ENCODE measurements at places on chromosomes 4 and X. TPM values are rescaled to one million over a fixed set of nuclear protein-coding genes. Genes with fewer than 3 reads are reported as not detected.

The ETDB gene
- not detected for total RNA-seq

DNA sequence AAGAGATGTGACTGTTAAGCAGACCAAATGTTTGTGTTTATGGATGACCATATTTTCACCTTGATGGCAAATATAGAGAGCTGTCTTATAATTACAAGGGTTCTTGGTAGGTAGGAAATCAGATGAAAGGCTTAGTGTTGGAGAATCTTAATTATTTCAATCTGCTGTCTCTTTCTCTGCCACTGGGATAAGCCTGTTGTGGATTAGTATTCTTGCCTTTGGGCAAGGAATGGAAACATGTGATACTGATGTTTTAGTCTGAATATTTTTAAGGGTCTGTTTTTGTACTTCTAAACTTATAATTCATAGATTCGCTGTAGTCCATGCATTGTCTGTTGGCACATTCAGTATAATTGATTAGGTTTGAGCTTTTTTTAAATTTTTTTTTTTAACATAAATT lies 23.7 kb upstream of the NUDT6 start:
- no peak for DNase-seq

GRCh38 chrX:13763489-13763888 lies 28.9 kb downstream of the OFD1 start:
- peaks cover 28% of the 10 kb centered on the region for H3K36me3 ChIP-seq
- DNase-seq: no peak
- H3K27ac ChIP-seq: no peak overlapping the region
- no peak overlapping the region for H3K4me3 ChIP-seq
- no peaks in the 10 kb centered on the region for H3K27me3 ChIP-seq

DNA sequence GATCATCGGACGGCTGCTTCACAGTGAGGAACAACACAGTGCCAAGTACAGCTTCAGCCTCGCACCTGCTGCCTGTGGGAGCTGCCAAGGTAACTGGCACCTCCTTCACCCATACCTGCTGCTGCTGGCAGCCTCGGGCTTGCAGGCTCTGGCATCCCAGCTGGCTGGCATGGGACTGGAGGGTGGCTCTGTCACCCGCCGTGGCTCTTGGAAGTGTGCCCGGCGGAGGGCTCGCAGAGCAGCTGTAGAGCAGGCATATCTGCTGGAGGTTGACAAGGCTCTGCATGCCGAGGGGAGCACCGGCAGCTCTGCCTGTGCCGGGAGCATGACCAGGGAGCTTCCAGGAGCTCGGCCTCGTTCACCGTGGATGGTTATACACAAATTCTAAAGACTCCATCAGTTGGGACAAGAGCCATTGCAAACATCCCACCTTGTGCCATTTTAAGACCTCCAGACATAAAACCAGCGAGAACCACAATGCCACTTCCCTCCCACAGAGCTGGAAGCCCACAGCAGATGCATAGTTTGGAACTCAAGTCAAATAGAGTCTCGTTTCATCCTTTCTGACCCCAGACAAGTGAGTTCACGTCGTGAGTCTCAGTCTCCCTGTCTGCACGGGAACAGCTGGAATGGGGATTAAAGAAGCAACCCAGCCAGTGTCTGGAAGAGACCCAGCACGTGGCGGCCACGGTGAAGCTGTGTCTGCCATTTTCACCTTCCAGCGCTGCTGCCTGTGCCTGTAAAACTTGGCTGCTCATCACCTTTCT lies 84.3 kb upstream of the PSAPL1 start:
- H3K27ac ChIP-seq: no peak overlapping the region
- H3K27me3 ChIP-seq: peaks cover 70% of the 10 kb centered on the region

- H3K36me3 ChIP-seq: no peaks in the 10 kb centered on the region
- no peak overlapping the region for H3K27ac ChIP-seq
- no peaks in the 10 kb centered on the region for H3K4me1 ChIP-seq
These were observed 103.2 kb upstream of the PABPC5 start for GRCh38 chrX:91331476-91331875.

GRCh38 chr4:109005523-109005922 lies 242.7 kb upstream of the ETNPPL start:
- no peaks in the 10 kb centered on the region for H3K27me3 ChIP-seq
- H3K4me1 ChIP-seq: no peaks in the 10 kb centered on the region
- peak; percentile 73 for DNase-seq
- no peaks in the 10 kb centered on the region for H3K36me3 ChIP-seq
- no peak overlapping the region for H3K27ac ChIP-seq

Data from IMR-90 (cell line).